ENCODE measurements at places on chromosomes 1 and 21.

GRCh38 chr1:177954076-177954475, 15.8 kb downstream of the SEC16B start:
- DNase-seq: no peak

DNA sequence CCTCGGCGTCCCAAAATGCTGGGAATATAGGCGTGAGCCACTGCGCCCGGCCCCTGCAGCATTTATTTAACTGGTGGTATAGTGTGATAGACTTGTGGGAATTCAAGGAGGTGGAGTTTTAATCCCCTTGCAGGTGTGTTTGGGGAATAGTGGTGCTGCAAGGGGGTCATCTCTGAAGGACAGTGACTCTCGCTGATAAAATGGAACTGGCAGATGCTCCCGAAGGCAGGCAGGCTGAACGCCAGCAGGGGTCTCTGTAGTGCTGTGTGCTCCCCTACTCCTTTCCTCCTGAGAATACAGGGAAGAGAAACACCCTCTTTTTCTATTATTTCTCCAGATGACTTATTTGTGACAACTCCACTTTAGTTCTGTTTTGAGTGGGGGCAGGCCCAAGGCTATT, 4.0 kb downstream of the OSCP1 start:
- peak; percentile 0 for DNase-seq

- DNase-seq: peak; percentile 20
Observed at GRCh38 chr1:244049162-244050013, 1.7 kb upstream of the ZBTB18 start.

GRCh38 chr21:45468051-45468970, 63.3 kb downstream of the COL18A1 start:
- DNase-seq: no peak

GRCh38 chr1:234529095-234529949, 50.3 kb upstream of the TARBP1 start:
- no peak for DNase-seq

GRCh38 chr1:211751438-211751837, 76.0 kb upstream of the NEK2 start:
- no peak for DNase-seq

- DNase-seq: no peak
Observed at GRCh38 chr1:218498056-218498938, 153.2 kb downstream of the TGFB2 start.

DNA sequence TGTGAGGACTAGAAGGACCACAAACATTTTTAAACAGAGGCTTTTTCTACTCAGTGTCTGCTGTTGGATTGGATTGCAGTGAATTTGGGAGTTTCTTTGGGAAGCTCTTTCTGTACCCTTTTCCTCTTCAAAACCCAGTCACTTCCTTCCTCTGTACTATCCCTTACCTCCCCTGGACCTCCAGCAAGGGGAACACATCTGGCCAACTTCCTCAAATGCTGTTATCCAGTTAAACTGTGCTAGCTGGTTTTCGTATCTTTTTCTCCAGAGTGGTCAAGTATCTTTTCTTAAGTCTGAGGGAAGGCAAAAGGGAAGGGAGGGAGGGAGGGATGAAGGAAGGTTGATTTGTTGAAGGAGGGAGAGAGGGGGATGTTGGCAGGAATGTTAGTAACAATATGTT, 99.2 kb upstream of the TNR start:
- no peak for DNase-seq

DNA sequence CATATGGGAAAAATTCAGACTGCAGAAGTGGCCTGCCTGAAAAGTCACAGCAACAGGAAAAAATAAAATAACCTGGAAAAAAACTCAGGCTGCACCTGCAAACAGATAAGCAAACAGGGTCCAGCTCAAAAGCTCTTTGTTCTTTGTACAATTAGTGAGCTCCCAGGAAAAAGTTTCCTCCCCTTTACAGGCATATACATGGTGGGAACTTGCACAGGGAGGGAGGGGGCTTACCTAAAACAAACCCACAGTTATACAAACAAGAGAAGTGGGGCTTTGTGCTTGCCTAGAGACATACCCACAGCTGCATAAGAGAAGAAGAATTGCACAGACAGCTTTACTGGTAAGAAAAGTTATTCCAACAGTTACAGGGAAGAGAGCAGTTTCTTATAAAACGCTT, 31.7 kb upstream of the COG2 start:
- peak; percentile 64 for DNase-seq

- DNase-seq: no peak
Observed at GRCh38 chr1:3064901-3065300, 4.1 kb upstream of the PRDM16 start.

DNA sequence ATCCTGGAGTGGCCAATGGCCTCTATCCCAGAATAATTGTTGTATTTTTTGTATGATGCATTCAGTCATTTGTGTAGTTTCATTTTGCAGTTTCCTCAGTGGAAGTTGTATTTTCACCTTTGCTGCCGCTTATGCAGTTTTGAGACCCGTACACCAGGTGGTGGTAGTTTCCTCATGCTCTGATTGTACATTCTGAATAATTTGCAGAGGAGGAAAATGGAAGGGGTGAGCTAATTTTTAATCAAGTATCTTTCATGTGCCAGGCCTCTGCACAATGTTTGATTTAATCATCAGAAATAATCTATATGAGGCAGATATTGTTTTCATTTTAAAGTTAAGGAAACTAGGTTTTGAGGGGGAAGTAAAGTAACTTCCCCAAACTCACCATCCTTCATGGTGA, 29.5 kb downstream of the HLX start:
- no peak for DNase-seq

- no peak for DNase-seq
Observed at GRCh38 chr1:20008391-20008841, 29.0 kb upstream of the PLA2G2A start.

DNA sequence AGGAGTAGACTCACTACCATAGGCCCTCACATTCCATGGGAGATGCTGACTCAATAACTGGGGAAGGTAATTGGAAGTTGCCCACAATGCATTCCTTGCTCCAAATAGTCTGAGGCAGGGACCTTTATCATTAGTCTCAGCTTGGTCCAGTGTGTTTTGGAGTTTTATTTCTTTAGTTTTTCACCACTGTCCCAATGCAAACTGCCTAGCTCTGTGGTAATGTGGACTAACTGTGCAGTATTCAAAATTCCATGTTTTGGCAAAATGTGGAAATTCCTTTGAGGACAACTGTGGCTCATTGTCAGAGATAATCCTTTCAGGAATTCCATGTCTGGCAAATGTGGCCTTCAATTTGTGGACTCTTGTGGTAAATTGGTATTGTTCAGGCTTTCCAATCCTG, 78.1 kb upstream of the PAPPA2 start:
- no peak for DNase-seq

GRCh38 chr1:19344372-19344810, 32.3 kb downstream of the SLC66A1 start:
- peak; percentile 7 for DNase-seq

- DNase-seq: no peak
Observed at GRCh38 chr1:217586586-217586985, 44.3 kb downstream of the GPATCH2 start.

- DNase-seq: no peak
Observed at GRCh38 chr21:45611296-45611695, 32.2 kb upstream of the PCBP3 start.

DNA sequence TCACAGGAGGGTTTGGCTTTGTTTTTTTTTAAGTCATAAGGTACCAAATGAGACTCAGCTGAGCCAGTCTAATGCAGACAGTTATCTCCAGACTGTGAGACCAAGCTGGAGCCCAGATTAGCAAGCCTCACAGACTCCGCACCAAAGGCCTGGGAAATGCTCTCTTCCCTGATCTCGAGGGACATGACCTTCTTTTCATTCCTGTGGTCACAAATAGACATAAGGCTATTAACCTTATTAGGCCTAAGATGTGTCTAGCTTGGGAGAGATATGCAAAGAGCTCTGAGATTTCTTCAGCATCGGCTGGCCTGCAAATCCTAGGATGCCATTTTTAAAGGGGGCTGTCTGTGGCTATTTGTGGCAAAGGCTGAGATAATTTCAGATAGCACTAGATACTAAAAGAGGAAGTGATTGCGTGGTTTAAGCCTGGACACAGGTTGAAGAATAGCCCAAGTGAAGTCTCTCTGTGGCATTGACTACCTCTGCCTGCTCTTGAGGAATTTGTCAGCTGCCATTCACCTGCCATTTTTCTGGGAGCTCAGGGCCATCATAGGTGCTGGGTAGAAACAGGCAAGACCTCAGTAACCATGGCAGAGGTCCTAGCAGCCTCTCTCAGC, 301.3 kb downstream of the SIPA1L2 start:
- DNase-seq: no peak

- DNase-seq: no peak
Observed at GRCh38 chr1:97640677-97641076, 280.2 kb downstream of the DPYD start.

GRCh38 chr1:177206831-177207355, 36.1 kb downstream of the BRINP2 start:
- no peak for DNase-seq

DNA sequence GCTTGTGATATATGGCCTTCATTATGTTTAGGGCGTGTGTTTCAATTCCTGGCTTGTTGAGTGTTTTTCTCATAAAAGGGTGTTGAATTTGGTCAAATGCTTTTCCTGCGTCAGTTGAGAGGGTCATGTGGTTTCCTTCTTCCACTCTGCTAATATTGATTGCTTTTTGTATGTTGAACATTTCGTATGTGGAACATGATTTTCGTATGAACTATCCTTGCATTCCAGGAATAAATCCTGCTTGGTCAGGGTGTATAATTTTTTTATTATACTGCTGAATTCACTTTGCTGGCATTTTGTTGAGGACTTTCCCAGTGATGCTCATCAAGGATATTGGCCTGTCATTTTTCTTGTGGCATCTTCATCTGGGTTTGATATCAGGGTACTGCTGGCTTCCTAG, 4.7 kb upstream of the ATAD3A start:
- no peak for DNase-seq

GRCh38 chr1:109891930-109892329, 18.7 kb upstream of the CSF1 start:
- DNase-seq: no peak

DNA sequence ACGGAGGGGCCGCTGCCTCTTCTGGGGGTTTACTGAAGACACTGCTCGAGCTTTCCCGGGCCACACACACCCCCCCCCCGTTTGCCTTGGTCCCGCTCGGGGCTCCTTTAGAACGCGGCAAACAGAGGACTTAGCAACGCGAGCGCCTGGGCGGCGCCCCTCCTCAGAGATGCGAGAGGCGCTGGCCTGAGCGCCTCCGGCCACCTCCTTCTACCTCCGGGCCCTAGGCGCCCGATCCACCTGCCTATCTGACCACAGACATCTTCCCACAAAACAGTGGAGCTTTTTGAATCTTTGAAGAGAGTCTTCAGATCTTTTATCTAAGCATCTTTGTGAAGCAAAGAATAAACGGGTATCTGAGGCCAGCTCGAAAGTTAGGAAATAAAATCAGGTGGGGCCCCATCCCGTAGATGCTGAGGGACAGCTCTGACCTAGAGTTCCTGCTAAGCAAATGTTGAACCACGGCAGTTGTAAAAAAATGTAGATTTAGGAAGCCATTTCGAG, 436 bp upstream of the TTLL7 start:
- DNase-seq: peak; percentile 65

- no peak for DNase-seq
Observed at GRCh38 chr1:34155860-34156259, 9.2 kb downstream of the CSMD2 start.

DNA sequence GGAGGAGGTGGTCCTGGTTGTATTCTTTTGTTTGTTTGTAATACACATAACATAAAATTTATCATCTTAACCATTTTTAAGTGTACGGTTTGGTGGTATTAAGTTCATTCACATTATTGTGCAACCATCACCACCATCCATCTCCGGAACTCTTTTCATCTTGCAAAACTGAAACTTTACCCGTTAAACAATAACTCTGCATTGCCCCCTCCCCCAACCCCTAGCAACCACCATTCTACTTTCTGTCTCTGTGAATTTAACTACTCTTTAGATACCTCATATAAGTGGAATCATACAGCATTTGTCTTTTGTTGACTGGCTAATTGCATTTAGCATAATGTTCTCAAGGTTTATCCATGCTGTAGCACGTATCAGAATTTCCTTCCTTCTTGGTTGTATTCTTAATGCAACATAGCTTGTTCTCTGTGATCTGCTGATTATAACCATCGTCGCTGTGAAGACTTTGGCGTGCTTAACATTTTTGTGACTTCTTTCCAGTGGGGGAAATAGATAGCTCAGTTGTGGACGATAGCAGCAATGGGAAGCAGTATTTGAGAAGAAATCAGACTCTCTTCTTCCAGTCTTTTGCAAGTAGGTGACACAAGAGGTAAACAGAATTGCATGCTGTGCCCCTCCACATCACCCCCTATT, 117.5 kb upstream of the HOOK1 start:
- no peak for DNase-seq

- DNase-seq: no peak
Observed at GRCh38 chr1:241440904-241441303, 78.7 kb downstream of the FH start.

DNA sequence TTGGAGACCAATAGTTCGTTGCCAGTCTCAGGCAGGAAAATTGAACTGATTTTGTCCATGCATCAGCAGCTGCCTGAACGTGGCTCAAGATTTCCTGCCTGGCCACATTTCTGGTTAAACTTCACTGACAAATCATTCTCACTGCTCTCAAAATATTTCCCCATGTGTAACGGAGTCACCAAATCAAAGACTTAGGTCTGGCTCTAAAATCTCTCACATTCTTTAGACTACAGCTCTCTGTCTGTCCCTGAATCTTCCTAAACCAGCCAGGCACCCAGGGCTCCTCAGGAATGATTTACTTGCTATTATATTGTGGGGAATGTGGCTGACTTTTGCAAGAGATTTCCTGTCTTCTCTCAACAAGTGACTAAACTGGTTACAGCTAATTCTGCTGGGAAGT, 49.2 kb upstream of the GJA8 start:
- no peak for DNase-seq

- DNase-seq: no peak
Observed at GRCh38 chr1:27383039-27383605, at the start of gene CD164L2. TSS of gene CD164L2 (minus strand) at chr1:27383333. CDS start at chr1:27383239, 94 bp downstream.

GRCh38 chr1:175172503-175172902, 20.1 kb downstream of the KIAA0040 start:
- DNase-seq: peak; percentile 70

DNA sequence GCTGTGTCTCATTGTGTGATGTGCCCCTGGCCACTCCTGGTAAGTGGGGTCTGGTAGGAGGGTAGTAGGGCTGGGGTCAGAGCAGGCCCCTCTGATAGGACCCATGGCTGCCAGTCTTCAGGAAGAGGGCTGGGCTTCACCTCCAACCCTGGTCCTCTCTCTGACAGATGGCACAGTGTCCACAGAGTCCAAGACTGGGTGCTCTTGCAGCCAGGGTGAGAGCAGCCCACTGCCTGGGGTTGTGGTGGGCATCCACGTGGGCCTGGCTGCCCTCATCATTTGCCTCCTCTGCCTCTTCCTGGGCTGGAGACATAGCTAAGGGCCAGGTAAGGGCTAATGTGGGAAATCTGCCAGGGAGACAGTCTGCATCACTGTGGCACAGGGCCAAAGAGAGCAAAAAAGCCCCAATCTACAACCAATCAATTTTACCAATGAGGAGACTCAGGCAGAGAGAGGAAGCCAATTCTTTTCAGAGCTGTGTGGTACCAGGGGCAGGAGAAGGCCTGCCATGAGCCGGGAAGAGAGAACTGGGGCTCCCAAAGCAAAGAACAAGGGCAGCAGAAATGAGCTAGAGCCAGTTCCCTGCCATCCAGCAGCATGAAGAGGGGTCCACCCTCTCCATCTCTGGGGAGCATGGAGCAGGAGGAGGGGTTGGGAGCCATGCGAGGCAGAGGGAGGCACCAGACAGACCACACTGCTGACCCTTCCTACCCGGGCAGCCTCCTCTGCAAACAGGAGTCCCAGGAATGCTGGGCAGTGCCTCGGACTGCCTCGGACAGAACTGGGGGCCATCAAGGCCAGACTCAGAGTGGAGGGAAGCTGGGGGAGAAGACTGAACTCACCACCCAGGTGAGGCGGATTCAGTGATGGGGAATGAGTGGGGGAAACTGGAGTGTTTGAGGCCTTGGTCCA, 26.8 kb downstream of the SLC27A3 start:
- no peak for DNase-seq
